Activated effector memory CD4-positive, alpha-beta T cell treated with anti-CD3 and anti-CD28 coated beads, Interleukin-2, amount 50 U/mL, for 16 hours (primary cell): ENCODE measurements at places on chromosomes 7 and 10.

GRCh38 chr7:146172112-146172511 is 55.5 kb downstream of the CNTNAP2 start:
- DNase-seq, result no peak

DNA sequence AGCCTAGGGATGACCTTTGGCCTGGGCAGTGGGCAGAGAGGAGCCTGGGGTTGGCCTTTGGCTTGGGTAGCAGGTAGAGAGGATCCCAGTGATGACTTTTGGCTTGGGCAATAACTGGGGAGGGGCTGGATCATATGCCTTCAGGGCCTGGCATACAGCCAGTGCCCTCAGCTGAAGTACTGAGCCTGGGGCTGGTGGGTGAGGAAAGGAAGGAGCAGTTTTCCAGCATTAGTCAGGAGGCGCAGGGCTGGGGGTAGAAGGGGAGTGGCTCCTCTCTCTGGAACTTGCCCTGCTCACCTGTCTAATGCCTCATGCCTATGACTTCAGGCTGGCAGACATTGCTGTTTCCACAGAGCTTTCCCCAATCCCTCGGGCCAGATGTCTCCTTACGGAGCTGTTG is 15.2 kb upstream of the COMTD1 start:
- DNase-seq, result no peak

GRCh38 chr7:32588657-32589056 is 93.4 kb downstream of the AVL9 start:
- DNase-seq, result no peak

DNA sequence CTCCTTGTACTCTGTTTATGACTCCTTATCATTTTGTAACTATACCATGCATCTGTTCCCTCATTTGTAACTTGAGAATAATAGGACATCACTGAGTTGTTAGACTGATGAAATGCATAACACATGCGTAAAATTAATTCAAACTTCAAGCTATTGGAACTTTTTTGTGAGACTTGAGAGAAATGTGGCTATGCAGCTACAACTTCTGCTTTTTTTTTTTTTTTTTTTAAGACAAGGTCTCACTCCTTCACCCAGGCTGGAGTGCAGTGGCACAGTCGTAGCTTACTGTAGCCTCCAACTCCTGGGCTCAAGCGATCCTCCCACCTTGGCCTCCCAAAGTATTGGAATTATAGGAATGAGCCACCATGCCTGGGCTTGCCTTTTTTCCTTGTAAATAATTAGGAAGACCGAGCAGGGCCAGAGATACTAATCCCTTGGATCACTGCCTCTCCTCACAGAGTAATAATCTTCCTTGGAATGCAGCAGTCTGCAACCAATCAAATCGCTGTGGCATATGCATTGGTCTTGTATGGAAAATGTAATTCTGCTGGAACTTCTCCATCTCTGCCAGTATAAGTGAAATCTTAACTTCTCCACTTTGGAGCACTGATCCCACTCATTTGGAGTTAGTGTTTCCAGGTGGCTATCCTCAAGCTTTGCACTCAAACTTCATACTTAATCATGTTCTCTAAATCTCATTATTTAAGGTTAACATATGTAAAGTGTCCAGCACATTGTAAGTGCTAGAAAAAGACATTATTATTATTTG is 2.0 kb upstream of the PANK1 start:
- DNase-seq, result no peak

- DNase-seq, result no peak
Observed at GRCh38 chr10:93601146-93601773, at the start of gene RBP4. Gene RBP4, minus strand, starts transcription at chr10:93601235. Its CDS starts 207 bp downstream, at chr10:93601028.

DNA sequence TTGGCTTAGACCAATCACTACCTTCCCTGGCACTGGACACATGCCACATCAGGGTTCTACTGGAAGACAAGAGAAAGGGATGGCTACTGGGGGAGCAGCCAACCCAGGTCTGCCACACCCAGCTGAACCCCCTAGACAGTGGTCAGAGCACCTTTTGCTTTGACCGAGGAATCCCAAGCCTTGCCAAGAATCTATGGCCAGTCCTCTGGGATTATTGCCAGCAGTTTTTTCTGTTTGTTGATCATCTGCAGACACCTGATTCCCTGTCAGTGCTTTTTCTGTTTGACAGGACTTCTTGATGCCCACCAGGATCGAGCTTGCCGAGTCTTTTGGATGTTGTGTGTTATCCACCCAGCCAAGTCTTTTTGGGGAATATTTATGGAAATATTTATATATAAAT is 476.2 kb upstream of the GALNT17 start:
- DNase-seq, result no peak

DNA sequence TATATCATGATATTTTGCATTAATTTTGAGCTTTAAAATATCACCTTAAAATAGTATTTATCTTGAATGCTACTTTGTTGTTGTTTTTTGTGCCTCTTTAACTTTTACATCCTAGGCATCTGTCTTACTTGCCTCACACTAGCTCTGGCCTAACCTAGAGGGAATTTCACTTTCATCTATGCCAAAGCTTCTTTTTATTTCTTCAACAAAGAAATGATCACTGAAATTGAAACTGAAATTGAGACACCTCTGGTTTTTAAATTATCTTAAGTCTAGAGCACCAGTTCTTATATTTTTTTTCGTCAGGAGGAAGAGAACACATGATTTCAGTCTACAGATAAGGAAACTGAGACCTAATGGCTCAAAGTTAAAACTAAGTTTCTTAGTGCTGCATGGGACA is 3.5 kb upstream of the SCIN start:
- no peak for DNase-seq

DNA sequence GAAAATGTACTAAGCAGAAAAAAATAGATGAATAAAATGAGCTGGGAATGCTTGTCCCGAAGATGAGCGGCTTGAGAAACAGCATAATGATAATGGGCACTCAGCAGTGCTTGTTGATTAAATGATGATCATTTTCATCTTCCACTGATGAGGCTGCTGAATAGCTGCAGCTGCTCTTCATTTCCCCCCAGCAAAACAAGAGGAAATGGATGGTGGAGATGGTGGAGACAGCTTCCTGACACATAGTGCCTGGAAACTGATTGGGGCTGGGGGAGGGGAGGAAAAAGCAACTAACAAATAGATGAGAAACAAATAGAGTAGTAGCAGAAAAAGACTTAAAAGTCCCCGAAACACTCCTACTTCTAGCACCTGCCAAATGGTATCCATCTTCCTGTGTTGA is 41.4 kb downstream of the MRC1 start:
- DNase-seq, result no peak

DNA sequence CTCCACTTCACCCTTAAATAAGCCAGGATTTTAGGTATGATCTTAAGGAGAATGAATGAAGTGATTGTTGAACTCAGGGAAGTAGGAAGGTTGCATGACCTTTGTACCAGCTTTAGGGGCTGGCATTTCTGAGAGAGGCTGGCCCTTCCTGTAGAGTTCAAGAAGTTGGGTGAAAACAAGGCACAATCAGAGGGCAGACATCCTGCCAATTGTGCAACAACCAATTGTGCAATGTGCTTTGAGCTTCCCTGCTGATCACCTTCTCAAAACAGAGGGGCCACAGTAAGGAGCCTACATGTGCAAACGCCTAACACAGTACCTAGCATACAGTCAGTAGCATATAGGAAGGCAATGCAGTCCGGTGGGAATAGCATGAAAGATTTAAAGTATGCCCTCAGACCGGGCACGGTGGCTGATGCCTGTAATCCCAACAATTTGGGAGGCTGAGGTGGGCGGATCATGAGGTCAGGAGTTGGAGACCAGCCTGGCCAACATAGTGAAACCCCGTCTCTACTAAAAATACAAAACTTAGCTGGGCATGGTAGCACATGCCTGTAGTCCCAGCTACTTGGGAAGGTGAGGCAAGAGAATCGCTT is 5.4 kb downstream of the CPVL start:
- no peak for DNase-seq
